ENCODE measurements at places on chromosomes 5 and 9. TPM values are rescaled to one million over a fixed set of nuclear protein-coding genes. Genes with fewer than 3 reads are reported as not detected.

Gene INSL6
- polyA plus RNA-seq, result 0.51 TPM

Gene PAIP2
- polyA plus RNA-seq, result 79.9 TPM

Gene TLE1
- polyA plus RNA-seq, result 26.7 TPM

Gene FST
- 3.9 TPM for polyA plus RNA-seq

Gene ARSI
- 2.2 TPM for polyA plus RNA-seq

Gene C5orf58
- 1.0 TPM for polyA plus RNA-seq

Gene CYSRT1
- 71.7 TPM for polyA plus RNA-seq

Gene TYRP1
- 0.37 TPM for polyA plus RNA-seq

Gene FBP2
- polyA plus RNA-seq, result 0.25 TPM
